LHCN-M2 (cell line): ENCODE measurements at places on chromosomes 6 and 20.

GRCh38 chr6:134766497-134766896 lies 183.4 kb downstream of the ALDH8A1 start:
- no peak for DNase-seq

- no peak for DNase-seq
Measured at GRCh38 chr6:41726876-41727275, 8.5 kb downstream of the TFEB start.

- peak; percentile 90 for DNase-seq
Measured at GRCh38 chr6:26571592-26572296, 25.0 kb upstream of the ABT1 start.

GRCh38 chr20:54173653-54174456 lies at the start of gene CYP24A1:
Gene CYP24A1, minus strand, starts transcription at chr20:54173986. Its CDS starts 407 bp downstream, at chr20:54173579.
- no peak for DNase-seq

DNA sequence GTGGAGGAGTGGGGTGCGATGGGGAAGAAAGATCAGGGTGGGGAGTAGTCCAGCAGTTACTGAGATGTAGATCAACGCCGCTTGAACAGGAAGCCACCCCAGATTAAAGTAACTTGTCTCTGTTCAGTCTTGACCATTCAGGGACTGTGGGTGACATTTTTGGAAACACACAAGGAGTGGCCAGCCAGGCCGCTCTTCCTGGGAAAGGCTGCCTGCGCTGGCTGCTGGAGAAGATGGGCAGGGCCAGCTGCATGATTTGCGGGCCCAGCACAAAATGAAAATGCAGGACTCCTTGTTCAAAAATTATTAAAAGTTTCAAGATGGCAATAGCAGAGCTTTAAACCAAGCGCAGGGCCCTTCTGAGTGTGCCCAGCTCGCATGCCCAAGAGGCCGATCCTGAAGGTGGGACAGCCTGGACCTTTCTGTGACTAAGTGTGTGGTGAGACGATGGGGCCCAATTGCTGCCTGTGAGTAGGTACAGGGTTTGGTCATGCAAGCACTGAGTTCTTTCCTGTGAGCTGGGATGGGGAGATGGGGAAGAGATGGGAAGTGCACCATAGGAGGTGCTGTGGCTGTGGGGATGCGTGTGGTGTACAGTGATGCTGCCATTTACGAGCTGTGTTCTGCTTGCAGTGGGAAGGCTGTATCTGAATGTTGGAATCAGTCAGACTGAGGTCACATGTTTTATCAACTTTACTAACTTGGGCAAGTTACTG lies 51.3 kb downstream of the DAAM2 start:
- DNase-seq, result peak; percentile 88

GRCh38 chr6:51463321-51463720 lies 624.1 kb downstream of the PKHD1 start:
- DNase-seq, result no peak

- no peak for DNase-seq
Measured at GRCh38 chr20:36045373-36045714, 77.0 kb downstream of the CNBD2 start.

DNA sequence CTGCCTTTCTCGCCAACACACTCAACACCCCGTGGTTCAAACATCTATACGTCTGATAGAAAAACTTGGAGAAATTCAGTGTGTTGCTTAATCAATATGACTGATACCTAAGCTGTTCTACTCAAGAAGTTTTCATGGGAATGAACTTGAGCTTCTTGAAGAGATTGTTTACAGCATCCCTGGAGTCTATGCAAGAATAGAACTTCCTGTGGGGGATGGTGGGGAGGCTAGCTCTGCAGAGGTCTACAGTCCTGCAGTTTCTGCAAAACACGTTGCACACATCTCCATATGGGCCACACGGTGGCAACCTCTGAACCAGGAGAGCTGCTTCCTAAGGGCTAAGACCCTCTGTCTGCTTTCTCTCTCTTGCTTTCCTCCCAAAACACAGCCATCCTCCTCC lies 32.7 kb upstream of the FANCE start:
- peak; percentile 28 for DNase-seq

- peak; percentile 17 for DNase-seq
Measured at GRCh38 chr20:35952480-35953386, 1.6 kb downstream of the SCAND1 start.

- DNase-seq, result no peak
Measured at GRCh38 chr6:104286641-104287040, 573.1 kb downstream of the HACE1 start.

DNA sequence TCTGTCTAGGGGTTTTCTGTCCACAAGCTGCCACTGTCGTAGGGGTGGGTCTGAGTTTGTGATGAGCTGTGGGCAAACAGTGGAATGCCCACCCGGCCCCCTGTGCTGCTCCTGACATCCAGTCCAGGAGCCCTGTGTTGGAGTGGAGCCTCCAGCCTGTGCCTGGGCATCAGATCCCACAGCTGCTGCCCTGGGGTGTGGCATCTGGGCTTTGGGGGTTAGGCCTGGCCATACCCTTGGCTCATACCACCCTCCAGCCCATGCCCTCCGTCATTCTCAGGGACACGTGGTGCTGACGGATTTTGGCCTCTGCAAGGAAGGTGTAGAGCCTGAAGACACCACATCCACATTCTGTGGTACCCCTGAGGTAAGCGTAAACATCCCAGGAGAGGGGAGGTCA lies 12.9 kb downstream of the SGK2 start:
- DNase-seq, result no peak

- DNase-seq, result peak; percentile 7
Measured at GRCh38 chr6:129267028-129267427, 384.1 kb downstream of the LAMA2 start.

- no peak for DNase-seq
Measured at GRCh38 chr20:40632346-40632976, 56.6 kb downstream of the MAFB start.

DNA sequence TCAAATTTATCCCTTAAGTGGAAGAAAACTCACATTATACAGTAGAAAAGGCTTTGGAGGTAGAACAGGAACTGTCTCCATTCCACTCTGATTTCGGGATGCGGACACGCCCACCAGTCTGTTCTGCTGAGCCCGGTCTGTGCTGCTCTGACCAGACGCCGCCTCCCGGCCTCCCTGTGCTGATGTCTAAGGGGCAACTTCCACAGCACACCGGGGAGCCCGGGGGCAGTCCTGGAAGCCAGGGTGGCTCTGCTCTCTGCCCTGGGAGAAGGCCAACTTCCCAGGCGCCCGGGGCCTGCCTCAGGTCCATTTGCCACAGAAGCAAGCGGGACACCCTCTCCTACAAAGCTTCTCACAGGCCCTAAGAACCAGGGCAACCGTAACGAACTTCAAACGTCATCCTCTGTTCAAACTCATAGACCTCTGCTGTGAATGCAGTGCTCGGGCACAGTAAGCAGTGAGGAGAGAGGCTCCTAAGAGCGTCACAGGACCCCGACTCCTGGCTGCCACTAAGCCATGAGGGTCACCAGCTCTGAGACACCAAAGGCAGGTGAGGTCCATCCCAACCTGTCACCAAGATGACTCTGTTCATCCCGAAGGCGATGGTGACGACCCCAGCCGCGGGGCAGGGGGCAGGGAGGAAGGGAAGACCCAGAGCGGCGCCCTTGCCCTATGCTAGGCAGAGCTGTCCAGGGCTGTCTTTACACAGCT lies 5.6 kb downstream of the TAF4 start:
- no peak for DNase-seq

DNA sequence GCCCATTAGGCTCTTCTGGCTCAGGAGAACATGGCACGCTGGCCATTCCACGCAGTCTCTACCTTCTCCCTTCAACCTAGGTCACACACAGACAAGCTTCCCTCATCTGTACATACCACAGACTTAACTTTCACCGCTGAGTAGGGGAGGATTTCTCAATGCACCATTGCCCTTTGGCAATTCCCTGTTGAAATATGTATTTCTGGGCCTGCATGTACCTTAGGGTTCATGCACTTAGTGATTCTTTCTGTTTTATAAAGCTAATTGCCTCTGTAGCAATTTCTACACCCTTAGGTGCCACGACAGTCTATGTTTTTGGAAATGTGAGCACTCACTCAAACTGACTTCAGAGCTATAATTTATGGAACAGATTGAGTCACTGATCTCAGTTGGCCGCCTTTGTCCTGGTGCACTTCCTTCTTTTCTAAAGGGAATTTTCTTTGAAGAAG lies 253.8 kb upstream of the PRDM1 start:
- DNase-seq, result no peak

DNA sequence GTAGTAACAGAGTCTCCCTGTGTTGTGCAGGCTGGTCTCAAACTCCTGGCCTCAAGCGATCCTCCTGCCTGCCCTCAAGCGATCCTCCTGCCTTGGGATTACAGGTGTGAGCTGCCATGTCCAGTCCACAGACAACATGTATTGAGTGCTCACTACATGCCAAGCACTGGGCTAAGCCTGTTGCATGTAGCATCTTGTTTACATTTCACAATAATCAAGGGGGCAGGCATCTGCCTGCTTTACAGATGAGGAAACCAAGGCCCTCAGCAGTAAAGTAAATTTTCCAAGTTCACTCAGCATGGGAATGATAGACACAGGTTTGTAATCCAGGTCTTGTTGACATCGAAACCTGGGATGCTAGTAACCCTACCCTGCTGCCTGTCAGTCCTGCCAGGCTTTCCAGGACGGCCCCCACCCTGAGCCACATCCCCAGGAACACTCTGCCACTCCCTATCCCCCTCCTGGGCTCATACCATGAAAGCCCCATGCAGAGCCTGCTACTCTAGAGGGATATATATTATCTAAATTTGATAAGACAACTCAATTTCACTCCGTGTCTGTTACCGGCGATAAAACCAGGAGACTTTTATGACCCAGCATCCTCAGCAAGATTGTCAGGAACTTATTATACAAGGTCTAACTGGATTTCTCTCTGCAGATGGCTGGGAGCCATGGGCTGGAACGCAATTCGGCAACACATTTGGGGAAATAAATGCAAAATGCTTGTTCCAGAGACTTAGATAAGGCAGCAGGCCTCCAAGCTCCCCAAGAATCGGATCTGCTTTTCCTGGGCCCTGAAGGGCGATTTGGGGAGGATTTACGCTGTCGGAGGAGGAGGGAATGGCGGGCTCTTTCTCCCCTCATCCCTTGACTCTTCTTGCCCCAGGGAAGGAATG lies 30.4 kb downstream of the CD40 start:
- no peak for DNase-seq

DNA sequence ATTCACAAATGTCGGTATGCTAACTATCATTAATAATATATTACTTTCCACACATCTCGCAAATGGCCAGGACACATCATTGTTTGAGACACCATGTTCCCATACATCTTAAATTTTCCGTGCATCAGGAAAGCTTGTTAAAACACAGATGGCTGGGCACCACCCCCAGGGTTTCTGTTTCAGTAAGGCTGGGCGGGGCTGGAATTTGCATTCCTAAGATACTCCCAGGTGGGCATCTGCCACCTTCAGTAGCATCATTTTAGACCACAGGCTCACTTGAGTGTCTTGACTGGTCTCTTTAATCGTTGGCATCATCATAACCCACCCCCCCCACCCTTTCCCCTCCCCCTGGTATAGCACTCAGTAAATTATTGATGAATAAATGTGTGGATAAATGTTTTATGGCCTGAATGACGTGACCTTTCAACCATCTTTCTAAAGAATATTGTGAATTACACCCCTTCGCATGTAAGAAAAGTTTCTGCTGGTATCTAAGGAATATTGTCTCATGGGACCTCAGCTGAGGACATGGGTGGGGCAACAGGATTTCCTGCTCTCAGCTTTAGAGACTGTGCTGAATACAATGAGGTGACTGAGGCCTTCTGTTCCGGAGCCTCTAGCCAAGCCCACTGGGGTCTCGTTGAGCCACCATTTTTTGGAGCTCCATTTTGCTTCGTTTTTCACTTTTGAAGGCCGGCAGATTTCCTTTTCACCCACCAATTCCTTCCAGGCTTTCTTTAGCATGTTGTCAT lies 124.1 kb upstream of the NEDD9 start:
- DNase-seq, result no peak
